ENCODE measurements at places on chromosomes 6 and 20.

DNA sequence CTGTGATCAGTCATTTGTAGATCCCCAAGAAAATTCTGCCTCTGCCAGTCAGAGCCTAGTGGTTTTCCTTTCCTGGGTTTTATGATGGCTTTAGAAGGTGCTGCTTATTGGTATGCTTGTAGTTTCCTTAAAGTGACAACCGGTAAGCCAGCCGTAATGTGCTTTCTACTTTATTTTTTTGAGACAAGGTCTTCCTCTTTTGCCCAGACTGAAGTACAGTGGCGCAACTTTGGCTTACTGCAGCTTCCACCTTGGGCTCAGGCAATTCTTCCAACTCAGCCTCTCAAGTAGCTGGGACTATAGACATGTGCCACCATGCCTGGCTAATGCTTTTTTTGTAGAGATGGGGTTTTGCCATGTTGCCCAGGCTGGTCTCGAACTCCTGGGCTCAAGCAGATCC, 23.5 kb downstream of the MCM8 start:
- DNase-seq = no peak

- no peak for DNase-seq
Measured at GRCh38 chr6:41021832-41022231, 17.2 kb downstream of the UNC5CL start.

- no peak for DNase-seq
Measured at GRCh38 chr20:52722926-52723688, 249.1 kb upstream of the TSHZ2 start.

DNA sequence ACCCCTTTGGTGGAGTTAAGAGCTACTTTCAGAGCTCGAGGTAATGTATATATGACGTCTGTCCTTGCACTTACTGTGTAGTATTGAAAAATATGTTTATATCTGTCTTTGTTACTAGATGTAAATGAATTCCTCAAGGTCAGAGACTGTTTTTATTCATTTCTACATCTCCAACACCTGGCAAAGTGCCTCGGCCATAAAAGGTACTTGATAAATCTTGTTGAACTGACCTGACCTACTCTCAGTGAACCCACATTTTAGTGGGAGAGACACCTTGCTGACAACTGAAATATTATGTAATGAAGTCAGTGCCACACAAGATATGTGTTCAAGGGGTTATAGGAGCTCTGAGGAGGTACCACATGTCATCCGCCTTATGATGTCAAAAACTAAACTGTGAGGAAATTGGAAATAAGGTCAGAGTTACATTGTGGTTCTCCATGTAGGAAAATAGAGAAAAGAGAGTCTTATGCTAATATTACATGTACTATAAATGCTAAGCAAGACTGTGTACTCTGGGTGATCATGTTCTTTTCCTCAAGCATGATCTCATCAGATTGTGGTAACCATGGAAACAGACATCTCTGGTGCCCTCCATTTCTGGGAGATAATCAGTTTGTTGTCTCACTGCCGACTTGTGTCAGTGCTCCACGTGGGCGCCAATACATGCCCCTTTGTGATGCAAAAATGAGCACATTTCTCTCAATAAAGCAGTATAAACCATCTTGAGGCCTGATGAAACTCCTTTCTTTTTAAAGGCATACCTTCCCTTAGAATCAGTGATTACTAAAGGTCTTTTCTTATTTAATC, 5.7 kb upstream of the TMEM30A start:
- no peak for DNase-seq
